ENCODE measurements at places on chromosomes 4 and X.

- no peak for DNase-seq
Measured at GRCh38 chr4:76673362-76673761, 224.6 kb downstream of the SOWAHB start.

DNA sequence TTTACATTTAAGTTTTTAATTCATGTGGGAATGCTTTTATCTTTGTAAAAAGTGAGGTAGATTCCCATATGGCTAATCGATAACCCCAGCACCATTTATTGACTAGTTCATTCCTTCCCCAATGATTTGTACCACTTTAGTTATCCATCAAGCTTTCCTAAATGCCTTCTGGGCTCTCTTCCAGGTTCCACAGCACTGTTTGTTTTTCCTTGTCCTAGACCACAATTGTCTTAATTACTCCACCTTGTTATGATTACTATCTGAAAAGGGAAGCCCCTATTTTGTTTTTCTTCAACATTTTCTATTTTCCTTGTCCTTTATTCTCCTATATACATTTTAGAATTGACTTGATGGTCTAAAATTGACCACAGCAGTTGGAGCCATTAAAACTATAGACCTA lies 48.5 kb upstream of the GPRIN3 start:
- DNase-seq = no peak

- DNase-seq = no peak
Measured at GRCh38 chrX:153380691-153381090, 20.5 kb downstream of the PNMA6E start.

DNA sequence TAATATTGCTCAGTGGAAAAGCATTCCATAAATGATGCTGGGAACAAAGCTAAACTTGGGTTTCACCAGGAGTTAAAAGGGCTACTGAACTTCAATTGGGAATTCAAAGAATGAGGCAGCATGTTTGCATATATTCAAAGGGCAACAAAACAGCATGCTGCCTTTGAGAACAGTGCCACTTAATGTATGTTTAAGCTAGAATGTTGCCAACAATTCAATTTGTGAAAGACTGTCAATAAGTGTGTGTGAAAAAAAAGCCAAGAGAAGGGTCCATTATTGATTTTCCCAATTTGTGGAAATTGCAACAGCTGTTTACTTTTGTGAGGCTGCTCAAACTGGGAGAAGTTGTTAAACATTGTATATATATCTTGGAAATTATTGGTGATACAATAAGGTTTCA lies 701.9 kb upstream of the ACTRT1 start:
- DNase-seq = no peak

- DNase-seq = no peak
Measured at GRCh38 chr4:186624951-186625350, 69.6 kb upstream of the MTNR1A start.

GRCh38 chr4:57498251-57498650 lies 388.1 kb upstream of the IGFBP7 start:
- DNase-seq = no peak

Measured in D721Med (cell line).